ENCODE measurements at places on chromosomes 7 and 10.

GRCh38 chr7:52639126-52639525 is 396.3 kb upstream of the POM121L12 start:
- DNase-seq, result no peak

GRCh38 chr7:84513061-84513460 is 318.5 kb upstream of the SEMA3A start:
- no peak for DNase-seq

GRCh38 chr7:43302773-43303460 is 190.5 kb downstream of the HECW1 start:
- no peak for DNase-seq

GRCh38 chr7:108578937-108579336 is 9.3 kb downstream of the DNAJB9 start:
- no peak for DNase-seq

GRCh38 chr7:73833251-73833919 is 2.6 kb downstream of the CLDN4 start:
- no peak for DNase-seq

DNA sequence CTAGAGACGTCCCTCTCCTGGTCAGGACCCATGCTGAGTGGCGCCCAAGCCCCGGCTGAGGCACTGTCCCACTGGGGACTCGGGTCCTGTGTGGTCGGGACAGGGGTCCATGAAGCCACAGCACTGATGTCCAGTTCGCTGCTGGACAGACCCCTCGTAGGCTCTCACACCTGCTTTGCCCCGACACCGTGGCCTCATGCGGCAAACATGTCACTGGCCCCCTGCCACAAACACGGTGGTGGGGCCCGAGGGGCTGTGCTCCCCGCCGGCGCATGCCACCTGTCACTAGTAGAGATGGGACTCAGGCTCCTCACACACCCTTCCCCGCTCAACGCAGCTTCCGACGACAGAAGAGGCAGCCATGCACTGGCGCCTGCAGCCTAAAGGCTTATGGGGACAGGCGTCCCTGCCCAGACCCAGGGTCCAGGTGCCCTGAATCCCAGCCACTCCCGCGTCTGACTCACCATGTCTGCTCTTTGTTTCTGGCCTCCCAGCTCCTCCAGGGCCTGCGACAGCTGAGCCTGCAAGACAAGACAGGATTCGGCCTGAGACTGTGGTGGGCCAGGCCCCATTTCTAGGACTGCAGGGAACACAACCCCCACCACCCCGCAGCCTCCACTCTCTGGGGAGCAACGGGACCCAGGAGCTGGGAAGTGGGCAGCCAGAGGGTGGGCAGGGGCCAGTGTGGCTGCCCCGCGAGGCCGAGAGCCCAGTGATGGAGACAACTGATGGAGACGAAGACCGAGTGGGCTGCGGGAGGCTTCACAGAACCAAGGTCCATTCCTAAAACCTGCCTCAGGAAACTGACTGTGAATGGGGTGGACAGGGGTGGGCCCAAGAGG is 230.9 kb downstream of the MAD1L1 start:
- no peak for DNase-seq

DNA sequence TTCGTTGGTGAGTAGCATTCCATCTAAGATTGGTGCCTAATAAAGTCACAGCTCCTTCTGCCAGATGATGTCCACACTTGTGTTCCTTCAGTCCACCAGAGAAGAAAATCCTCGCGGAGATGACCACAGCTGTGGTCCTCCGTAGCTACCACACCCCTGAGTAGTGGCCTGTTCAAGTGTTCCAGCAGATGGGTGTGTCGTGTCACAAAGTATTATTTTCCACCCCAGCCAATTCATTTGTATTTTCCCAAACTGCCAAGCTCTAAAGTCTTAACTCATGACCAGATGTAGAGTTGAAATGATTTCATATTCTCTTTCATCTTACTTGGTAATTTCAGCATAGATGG is 251.3 kb upstream of the TCF7L2 start:
- no peak for DNase-seq

DNA sequence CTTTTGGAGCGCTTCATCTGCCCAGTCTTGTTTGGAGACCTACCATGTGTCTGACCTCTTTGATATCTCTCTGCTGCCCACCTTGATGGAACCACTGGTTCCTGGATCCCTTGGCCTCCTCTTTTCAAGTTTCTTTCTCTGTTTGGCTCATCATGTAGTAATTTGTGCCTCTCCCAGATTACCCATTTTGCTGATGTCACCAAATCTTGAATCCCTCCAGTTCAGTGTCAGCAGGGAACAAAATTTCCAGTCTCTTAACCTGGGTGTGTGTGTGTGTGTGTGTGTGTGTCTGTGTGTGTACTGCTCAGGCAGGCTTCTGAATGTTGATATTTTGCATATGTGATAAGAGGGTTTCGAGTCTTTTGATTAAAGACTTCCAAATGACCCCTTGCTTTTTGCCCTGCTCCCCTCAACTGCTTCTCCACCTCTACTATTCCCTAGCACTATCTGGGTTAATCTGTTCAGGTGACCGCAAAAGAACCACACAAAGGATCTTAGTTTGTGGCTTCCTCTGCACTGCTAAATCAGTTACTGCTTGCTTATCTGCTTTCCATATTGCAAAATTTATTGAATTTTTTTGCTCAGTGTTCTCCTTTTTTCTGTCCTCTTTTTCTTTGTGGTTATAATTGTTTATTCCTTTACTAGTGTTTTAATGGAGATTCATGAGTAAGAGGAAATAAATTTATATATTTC is 25.7 kb downstream of the MYO3A start:
- no peak for DNase-seq

- no peak for DNase-seq
These were observed 44.2 kb downstream of the DLD start for GRCh38 chr7:107934991-107935770.

GRCh38 chr7:88306590-88307048 is at the start of gene STEAP4:
Gene STEAP4, minus strand, starts transcription at chr7:88306894. Its CDS starts 22,625 bp downstream, at chr7:88284269.
- no peak for DNase-seq

DNA sequence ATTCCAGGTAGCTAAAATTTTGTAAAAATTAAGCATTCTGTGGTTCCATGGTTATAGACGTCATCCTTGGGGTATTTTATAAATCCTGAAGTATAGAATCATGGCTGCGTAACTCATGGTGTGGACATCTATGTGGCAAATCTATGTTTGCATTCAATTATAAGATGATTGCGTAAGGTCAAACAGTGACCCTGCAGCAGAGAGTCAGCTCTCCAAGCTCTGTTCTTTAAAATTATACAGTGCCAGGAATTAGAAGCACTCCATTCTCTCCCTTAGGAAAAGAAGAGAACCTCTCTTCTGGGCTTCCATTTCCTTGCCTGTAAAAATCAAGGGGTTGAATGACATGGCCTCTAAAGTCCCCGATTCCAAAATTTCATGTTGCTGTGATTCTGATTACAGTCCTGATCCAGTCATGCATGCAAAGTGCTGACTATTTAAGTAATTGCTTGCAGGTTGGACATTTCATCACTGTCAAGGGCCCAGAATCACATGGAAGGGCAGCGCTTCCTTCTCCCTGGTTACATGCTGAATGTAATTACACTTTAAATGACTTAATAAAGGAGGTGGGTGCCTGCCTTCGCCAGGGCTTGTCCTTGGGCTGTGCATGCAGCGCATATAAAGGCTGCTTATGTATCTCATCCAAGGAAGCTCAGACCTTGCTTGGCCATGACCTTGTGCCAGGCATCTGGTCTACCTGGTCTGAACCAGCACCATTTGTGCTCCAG is 550.7 kb downstream of the TYW1 start:
- no peak for DNase-seq

DNA sequence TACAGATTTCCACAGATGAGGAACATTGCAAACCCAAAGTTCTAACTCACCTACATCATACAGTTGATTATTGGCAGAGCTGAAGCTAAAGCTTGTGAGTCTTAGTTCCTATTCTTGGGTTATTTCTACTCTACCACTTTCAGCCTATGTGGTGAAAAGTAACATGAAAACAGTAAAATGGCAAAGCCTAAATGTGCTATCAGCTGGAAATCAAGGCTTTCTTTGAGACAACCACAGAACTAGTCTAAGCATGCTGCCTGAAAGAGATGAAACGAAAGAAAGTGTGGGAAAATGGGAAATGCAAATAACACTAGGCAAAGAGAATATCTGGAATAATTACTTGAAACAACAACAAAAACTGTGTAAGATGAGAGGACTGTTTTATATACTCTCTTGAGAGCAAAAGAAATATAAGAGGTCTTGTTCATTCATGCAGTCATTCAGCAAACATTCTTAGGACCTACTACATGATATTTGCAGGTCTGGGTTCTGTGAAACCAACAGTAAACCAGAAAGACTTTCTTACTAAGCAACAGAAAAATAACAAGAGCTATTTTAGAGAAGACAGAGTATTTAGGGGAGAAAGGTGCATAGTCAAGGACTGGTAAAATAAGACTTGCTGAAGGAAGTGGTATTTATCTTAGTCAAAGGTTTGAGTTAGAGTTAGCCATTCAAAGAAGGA is 437.1 kb downstream of the HTR7 start:
- DNase-seq, result no peak

- no peak for DNase-seq
These were observed 571 bp upstream of the PRKAR2B start for GRCh38 chr7:107043921-107044346.

GRCh38 chr10:130708465-130709070 is 572.4 kb downstream of the GLRX3 start:
- no peak for DNase-seq

GRCh38 chr7:76220185-76221057 is 18.7 kb downstream of the SRRM3 start:
- no peak for DNase-seq

DNA sequence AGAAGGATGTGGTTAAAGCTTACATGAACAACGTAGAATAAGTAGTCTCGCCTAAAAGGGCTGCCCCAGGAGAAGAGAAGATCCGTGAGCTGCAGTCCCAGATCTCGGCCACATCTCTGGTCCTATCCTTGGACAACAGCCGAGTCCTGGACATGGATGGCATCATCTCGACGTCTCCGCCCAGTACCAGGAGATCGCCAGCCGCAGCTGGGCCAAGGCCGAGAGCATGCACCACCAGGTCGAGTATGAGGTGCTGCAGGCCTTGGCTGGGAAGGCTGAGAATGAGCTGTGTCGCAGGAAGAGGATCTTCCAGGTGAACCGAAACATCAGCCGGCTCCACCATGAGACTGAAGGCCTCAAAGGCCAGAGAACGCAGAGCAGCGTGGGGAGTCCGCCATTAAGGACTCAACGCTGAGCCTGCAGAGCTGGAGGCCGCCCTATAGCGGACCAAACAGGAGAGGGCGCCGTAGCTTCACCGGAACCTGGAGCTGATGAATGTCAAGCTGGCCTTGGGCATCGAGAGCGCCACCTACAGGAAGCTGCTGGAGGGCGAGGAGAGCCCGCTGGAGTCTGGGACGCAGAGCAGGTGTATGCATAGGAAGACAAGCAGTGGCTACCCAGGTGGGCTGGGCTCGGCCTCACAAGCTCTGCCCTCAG is 22.2 kb downstream of the LIPK start:
- DNase-seq, result no peak

- DNase-seq, result no peak
These were observed 141.6 kb downstream of the ALOX5 start for GRCh38 chr10:45515630-45516029.

GRCh38 chr7:116122972-116123595 is 87.3 kb upstream of the TES start:
- peak; percentile 42 for DNase-seq

DNA sequence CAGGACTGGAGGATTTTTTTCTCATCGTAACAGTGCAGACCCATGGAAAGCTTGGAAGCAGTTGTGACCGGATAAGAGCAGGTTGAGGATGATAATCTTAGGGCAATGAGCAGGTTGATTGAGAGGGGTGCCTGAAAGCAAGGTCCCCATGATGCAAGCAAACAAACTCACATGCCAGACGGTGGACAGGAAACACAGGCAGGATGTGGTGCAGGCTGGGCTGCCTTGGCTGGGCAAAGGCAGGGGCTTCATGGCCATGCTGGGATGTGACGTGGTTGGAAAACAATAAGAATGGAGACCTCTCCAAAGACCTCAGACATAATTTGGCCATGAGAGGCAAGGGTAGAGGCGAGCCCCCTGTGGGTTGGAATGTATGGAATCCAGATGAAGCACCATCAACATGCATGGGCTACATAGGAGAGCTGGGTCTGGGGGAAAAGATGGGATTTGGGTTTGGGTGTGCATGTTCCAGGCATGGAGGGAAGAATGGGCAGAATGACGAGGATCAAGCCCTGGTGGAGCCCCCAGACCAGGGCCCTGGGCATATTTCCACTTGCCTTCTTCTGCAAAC is 58.3 kb downstream of the IKZF1 start:
- no peak for DNase-seq

GRCh38 chr7:133887459-133887858 is 239.7 kb upstream of the LRGUK start:
- no peak for DNase-seq

GRCh38 chr7:25050223-25050622 is 70.2 kb upstream of the OSBPL3 start:
- no peak for DNase-seq

DNA sequence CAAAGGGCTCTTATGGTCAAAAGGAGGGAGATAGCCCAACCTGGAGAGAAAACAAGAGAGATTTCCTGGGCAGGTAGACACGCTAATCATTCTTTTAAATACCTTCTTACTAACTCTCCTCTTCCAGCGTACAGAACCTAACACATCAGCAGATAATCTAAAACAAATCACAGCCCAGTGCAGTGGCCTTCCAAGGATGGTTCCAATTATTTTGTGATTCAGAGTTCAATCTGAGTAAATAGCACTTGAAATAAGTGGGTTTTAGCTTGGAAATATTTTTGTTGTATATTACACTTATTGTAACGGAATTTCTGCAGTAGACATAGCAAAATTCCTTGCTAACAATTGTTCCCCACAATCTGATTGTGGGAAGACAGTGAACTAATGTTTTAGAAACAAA is 7.3 kb upstream of the IMPDH1 start:
- no peak for DNase-seq

DNA sequence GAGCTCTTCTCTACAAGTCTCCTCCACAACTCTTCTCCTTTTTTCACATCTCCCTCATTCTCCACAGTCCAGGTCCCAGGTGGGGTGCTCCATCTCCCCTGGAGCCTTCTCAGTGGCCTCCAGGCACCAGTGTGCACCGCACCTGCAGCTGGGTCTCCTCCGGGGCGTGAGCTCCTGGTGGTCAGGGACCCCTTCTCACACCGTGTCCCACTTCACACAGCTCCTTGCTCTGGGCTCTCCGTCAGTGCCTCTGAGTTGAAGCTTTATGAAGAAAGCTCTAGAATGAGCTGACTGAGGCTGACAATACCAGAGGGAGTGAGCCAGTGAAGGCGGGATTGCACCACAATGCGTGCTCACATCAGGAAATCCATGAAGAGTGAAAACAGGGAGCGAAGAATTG is 290.2 kb downstream of the DNAJB6 start:
- no peak for DNase-seq

DNA sequence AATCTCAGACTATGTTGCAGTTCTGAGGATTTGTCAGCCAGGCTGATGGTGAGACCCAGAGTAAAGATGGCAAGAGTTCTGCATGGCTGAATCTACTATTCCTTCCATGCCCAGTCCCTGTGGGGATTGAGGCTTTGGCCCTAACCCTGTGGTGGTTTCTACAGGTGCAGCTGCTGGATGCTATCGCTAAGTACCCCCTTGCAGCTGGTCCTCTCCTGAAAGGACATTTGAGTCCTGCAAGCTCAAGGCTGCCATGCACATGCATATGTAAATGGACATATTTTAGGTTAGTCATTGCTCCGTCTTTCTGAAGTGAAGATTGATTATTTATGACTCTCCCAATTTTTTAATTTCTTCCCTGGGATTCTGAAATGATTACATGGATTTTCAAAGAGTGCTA is 1122.2 kb upstream of the CELF2 start:
- DNase-seq, result no peak

Data from NCI-H748 treated with DMSO at 0.1 percent for 48 hours (cell line).